Iris pigment epithelial cell (primary cell): ENCODE measurements at places on chromosomes 4 and X.

DNA sequence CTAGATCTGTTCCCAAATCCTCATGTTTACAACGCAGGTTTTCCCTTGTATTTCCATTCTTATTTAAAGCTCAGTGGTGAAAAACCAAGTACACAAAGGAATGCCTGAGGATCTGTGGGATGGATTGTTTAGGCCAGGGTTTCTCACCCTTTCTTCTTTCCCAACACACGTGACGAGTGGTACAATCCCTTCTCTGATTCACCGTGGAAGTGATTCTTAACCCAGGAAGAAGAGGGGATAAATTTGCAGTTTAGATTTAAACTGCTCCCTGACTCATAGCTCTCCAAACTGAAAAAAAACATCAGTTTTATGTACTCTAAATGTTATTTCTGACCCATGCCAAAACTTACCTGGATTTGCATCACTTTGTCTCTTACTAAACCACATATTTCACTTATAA lies 17.0 kb downstream of the PAQR3 start:
- peak; percentile 68 for DNase-seq

DNA sequence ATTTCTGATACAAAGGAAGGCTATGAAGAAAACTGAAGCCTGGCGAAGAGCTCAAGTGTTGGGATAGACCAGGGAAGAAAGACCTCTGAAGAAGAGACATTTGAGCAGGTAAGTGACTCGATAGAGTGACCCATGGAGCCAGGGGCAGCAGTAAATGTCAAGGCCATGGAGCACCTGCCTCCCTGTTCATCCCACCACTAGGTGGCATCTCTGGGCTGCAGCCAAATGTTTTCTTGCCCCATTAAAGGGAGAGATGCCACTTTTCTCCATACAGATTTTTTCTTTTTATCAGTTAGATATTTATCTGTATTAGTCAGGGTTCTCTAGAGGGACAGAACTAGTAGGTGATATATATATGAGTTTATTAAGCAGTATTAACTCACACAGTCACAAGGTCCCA lies 4.9 kb upstream of the ZNF81 start:
- peak; percentile 20 for DNase-seq

DNA sequence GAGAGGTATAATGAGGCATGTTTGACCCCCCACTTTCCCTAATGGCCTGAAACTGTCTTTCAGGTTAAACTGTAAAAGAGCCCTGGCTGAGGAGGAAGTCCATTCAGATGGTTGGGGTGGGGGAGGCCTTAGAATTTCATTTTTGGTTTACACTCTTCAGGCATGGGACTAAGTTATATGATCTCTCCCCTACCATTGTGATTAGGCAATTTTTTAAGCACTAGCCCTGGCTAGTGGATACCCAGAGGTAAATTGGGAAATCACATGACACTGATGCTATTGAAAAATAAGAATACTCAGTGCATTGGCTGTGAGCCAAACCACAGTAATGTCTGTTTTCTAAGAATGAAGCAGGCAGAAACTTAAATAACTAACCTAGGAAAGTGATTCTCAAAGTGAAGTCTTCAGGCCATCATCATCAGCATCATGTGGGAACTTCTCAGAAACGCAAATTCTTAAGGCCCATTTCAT lies 149.7 kb downstream of the RRAGB start:
- DNase-seq: peak; percentile 44

DNA sequence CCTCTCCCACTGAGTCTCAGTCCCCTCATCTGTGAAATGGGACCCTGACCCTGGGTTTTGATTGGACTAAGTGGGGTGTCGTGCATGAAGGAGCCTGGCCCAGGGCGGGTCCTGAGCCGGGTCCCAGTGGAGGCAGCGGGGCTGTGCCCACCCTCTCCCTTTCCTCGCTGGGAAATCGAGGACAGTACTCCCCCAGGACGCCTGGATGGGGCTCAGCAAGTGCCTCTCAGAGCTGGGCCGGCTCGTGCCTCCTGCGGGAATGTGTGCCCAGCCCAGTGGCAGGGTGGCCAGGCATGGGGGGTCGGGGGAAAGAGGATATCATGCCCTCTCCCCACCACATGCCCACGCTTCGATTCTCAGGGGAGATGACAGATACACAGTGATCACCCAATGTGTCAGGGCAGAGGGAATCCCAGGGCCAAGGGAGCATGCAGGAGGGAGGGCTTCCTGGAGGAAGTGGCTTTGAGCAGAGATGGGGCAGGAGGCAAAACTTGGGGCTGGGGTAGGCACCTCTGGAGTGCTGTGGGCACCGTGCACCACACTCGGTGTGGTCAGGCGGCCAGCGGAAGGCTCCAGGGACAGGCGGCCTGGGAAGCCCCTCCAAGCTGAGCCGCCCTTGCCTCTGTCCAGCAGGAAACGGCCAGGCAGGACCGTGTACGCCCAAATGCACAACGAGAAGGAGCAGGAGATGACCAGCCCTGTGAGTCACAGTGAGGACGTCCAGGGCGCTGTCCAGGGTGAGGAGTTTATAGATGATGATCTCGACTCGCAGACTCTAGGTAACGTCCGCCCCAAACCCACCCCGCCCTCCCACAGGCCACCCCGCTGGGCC lies 203.0 kb downstream of the AFAP1 start:
- peak; percentile 46 for DNase-seq

- DNase-seq: no peak
Measured at GRCh38 chrX:18203631-18204030, 17.1 kb downstream of the BEND2 start.

- DNase-seq: no peak
Measured at GRCh38 chr4:569958-570667, 6.0 kb downstream of the TMEM271 start.

DNA sequence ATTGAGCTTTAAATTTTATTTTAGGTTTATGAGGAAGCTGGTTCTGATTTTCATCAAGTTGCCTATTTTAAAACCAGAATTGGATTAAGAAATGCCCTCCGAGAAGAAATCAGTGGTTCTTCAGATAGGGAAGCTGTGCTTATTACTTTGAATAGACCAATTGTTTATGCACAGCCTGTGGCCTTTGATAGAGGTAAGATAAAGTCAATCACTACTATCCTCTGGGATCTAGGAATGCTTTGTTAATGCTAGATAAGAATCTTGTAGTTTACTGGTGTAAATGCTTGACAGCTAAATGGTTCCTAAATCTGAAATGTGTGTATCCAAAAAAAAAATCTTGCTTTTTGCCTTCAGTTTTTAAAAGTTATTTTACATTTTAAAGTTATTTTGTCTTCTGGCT lies 73.0 kb upstream of the ADAD1 start:
- no peak for DNase-seq

- no peak for DNase-seq
Measured at GRCh38 chr4:110975338-110975737, 352.5 kb upstream of the PITX2 start.

DNA sequence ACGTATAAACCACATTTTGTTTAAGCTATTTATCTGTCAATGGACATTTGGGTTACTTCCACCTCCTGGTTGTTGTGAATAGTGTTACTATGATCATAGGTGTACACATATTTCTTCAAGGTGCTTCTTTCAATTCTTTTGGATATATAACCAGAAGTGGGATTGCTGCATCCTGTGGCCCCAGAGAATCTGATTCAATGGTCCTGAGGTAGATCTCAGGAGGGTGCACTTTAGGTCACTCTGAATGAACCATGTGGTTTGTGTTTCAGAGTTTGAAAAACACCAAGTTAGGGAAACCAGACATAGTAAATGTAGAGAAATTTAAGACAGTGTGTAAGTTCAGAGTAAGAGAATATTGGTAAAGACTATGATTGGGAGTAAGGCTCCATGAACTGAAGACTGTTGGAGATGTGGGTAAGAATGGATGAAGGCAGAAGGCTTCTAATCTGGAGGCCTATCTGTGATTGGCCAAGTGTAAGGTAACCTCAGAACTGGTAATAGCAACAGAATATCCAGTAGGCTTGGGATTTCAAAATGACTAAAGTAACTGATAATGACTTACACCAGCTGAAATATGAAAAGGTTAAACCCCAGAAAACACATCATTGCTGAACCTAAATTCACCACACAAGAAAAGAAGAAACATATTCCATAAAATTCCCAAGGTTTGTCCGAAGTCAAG lies 236.9 kb downstream of the CAMK2D start:
- no peak for DNase-seq

DNA sequence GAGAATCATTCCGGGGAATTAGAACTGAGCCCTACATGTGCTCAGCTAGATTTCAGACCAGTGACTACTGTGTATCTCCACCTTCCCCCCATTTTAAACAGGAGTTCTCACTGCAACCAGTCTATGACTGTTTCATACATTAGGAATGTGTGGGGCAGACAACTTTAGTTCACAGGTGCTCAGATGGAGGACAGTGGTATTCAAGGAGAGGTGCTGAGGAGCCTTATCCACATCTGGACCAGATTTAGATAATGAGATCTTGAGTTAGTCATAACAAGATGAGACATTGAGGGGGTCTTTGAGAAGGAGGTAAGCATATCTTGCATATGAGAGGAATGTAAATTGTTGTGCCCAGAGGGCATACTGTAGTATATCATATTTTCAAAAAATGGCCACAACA lies 32.8 kb upstream of the RELL1 start:
- no peak for DNase-seq

GRCh38 chrX:47078129-47079043 lies at the start of gene RGN:
TSS of gene RGN (plus strand) at chrX:47078443. CDS start at chrX:47081145, 2,702 bp downstream.
- no peak for DNase-seq

- no peak for DNase-seq
Measured at GRCh38 chrX:136896121-136896914, 15.8 kb upstream of the RBMX start.

DNA sequence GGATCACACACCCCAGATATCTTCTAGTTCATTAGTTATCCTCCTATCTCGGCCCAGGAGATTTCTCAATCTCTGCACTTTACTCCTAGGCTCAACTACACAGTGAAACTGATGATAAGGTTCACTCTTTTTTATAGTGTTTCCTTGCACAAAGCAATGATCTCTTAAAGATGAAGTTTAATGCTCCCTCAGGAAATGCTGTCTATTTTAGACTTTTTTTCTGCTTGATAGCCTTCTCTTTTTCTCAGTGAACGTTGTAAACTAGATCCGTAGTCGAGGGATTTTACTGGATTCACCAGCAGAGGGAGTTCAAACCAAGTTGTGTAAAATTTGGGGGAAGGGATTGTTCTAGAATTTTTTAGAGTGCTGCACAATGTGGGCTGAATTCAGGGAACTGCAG lies 269.6 kb downstream of the GBA3 start:
- DNase-seq: peak; percentile 14

DNA sequence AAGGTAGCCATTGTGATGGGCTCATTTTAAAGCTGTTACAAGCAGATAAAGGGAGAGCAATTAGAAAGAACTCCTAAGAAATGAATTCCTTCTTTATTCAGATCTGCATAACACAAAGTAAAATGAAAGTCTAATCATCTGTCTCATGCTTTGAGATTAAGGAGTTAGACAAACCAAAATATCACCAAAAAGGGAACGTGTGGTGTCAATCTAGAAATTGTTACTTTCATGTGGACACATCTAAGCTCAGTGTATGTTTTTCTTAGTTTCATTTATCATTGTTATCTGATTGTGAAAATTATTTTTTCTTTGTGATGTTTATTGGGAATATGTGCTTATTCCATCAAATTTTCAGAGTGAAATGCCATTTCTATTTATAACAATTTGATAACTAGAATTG lies 80.3 kb downstream of the BANK1 start:
- DNase-seq: no peak

DNA sequence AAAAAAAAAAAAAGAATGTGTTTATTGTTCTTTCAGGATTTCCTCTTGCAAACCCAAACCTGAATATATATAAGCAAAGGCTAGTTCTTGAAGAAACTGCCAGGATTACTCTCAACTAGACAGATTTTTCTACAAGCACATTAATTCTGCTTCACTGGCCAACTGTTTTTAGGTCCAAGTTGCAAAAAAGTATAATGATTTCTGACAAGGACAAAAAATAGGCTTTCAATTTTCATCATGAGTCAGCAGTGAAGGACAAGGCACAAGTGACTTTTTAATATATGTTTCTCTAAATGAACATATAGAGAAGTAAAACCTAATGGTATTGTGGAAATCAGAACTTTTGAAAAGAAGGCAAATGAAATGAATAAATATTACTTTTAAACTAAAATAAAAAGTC lies 73.7 kb downstream of the ELOVL6 start:
- DNase-seq: no peak

DNA sequence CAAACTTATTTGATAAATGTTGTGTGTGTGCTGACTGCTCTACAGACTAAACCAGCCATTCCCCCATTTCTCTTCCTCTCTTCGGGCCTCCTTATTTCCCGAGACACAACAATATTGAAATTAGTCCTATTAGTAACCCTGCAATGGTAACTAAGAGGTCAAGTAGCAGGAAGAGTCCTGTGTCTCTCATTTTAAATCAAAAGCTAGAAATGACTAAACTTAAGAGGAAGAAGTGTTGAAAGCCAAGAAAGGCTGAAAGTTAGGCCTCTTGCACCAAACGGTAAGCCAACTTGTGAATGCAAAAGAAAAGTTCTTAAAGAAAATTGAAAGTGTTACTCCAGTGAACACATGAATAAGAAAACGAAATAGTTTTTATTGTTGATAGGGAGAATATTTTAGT lies 357.8 kb upstream of the SLC7A11 start:
- DNase-seq: no peak

- no peak for DNase-seq
Measured at GRCh38 chr4:4690854-4691253, 149.0 kb upstream of the STX18 start.

DNA sequence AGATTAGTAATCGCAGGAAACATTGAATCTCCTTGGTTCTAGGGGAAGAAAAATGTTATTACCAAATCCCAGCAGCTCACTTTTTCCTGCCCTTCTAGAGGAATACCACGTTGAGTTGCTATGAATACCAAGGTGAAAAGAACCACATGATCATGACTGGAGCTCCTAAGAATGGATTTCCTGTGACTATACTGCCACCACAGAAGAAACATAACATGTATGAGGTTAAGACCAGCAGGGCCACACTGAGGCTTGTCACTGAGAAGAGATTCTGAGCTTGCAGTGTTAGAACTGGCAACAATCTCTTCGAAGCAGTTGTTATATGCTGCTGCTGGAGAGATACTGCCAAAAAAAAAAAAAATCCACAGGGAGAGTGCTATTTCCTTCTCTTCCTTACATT lies 1235.3 kb downstream of the FSTL5 start:
- no peak for DNase-seq

DNA sequence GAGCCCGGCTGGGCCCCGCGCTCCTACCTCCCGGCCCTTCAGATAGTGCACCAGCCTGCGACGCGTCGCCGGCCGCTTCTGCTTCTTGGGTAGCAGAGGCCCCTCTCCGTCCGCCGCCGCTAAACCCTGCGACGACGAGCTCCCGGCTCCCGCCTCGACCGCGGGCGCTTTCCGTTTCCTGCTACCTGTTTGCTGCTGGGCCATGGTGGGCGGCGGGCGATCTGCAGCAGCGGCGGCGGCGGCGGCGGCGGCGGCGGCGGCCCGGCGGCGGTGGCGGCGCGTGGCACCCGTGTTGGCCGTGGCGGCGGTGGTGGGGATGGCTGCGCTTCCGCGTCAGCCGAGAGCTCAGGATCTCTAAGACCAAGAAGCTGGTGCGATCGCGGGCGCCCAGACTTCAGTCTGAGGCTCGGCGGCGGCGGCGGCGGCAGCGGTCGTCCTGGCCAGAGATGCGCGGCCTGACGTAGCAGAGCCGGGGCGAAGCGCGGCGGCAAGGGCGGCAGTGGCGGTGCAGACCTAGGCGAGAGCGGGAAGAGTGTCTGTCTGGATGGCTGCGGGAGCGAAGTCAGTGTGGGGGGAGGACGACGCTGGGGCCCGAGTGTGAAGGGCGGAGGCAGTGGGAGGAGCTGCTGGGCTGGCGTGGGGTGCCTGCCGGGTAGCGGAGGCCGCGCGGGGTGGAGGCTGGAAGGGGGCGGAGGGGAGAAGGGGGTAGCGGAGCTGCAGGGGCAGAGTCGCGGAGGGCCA lies at the start of gene DCAF12L2:
Gene DCAF12L2 (minus strand): TSS at position 569 of the 741 bp plus-strand sequence. CDS start 365 bp downstream, at position 204.
- peak; percentile 1 for DNase-seq
